ENCODE measurements at places on chromosomes 13 and 19.

GRCh38 chr13:64617231-64617630, 2612.9 kb downstream of the PCDH9 start:
- no peak for DNase-seq

- no peak for DNase-seq
Measured at GRCh38 chr13:69737129-69737935, 370.3 kb upstream of the ATXN8OS start.

DNA sequence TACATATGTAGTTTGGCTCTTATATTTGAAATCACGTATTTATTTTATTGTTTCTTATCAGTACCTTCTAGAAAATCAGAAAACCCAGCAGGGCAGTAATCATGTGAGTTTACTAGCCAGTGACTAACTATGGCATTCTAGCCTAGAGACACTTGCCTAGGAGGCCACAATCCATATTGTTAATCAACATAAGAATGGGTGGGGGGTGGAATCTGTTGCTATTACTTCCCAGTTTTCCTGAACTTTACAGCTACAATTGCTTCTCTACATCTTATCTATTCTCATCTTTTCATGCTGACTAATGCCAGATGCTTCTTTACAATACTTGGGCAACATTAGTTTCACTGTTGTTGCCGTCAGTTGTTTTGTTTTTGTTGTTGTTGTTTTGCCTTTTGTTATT, 18.7 kb upstream of the ATXN8OS start:
- no peak for DNase-seq

DNA sequence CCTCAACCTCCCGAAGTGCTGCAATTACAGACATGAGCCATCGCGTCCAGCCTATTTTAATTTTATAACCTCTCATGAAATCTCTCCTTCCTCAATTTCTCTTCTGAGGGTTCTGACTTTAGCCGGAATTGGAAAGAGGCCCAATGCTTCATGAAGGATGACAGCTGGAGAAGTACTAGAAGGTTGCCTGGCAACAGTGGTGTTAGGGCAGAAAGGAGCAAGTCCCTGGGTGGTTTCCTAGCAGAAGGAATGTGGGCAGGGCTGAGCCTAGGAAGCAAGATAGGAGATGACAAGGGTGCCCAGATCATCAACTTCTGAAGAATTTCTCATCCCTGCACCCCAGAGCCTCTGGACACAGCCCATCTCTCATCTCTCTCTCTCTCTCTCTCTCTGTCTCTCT, 25.8 kb downstream of the CACNG6 start:
- DNase-seq: no peak

DNA sequence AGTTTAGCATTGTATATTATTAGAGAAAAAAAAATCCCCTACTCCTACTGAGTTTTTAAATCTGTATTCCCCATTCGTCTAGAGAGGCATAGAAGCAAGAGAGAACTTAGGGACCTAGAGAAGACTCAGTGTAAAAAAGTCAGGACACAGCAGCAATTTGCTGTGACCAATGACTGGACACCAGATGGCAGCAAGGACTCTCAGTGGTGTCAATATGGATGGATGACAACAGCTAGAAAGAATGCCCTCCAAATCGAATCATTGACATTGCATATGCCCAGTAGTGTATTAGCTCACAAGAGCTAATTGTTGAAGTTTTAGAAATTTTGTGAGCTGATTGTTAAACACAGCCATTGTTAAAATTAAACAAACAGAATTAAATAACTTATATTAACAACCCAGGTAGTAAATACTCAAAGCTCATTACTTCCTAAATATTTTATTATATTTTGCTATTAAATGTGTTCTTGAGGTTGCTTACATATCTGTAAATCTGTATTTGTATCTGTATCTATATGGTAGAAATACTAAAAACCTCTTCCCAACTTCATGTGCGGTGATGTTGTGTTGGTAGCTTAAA, 43.9 kb downstream of the SIAH3 start:
- peak; percentile 54 for DNase-seq

All from mucosa of gallbladder (tissue), 1 donor.